Temporal lobe (tissue), 4 donors: ENCODE measurements at places on chromosomes 2 and 18. TPM values are rescaled to one million over a fixed set of nuclear protein-coding genes. Genes with fewer than 3 reads are reported as not detected.

TTN gene
- 1.2 TPM for total RNA-seq

MTLN gene
- 25.3 TPM for total RNA-seq

MAP2 gene
- 767 TPM for total RNA-seq

ST8SIA3 gene
- total RNA-seq = 22.6 TPM

ORMDL1 gene
- 56.5 TPM for total RNA-seq

SLC30A3 gene
- total RNA-seq = 1.2 TPM

CRYBA2 gene
- total RNA-seq = not detected

TUBA4B gene
- not detected for total RNA-seq

UGT1A5 gene
- total RNA-seq = not detected

PRKAG3 gene
- not detected for total RNA-seq

GEN1 gene
- 6.6 TPM for total RNA-seq

CIB4 gene
- not detected for total RNA-seq

ACVR2A gene
- total RNA-seq = 88.3 TPM

KIF5C gene
- 366 TPM for total RNA-seq

CFC1 gene
- total RNA-seq = 0.49 TPM

ZNF519 gene
- 40.3 TPM for total RNA-seq

NPPC gene
- total RNA-seq = 0.98 TPM
